ENCODE measurements at places on chromosomes 3 and 15.
A peak's percentile ranks its signal among the peaks of the same experiment; 100 is the strongest.

- DNase-seq, result no peak
Observed at GRCh38 chr15:66720206-66721010, 18.4 kb downstream of the SMAD6 start.

- DNase-seq, result no peak
Observed at GRCh38 chr15:91898843-91899242, 45.3 kb downstream of the SLCO3A1 start.

- no peak for DNase-seq
Observed at GRCh38 chr3:172859041-172859440, 108.5 kb downstream of the ECT2 start.

GRCh38 chr3:128205558-128206145, 52.4 kb downstream of the EEFSEC start:
- DNase-seq, result no peak

- DNase-seq, result no peak
Observed at GRCh38 chr15:96088650-96089049, 241.8 kb upstream of the NR2F2 start.

DNA sequence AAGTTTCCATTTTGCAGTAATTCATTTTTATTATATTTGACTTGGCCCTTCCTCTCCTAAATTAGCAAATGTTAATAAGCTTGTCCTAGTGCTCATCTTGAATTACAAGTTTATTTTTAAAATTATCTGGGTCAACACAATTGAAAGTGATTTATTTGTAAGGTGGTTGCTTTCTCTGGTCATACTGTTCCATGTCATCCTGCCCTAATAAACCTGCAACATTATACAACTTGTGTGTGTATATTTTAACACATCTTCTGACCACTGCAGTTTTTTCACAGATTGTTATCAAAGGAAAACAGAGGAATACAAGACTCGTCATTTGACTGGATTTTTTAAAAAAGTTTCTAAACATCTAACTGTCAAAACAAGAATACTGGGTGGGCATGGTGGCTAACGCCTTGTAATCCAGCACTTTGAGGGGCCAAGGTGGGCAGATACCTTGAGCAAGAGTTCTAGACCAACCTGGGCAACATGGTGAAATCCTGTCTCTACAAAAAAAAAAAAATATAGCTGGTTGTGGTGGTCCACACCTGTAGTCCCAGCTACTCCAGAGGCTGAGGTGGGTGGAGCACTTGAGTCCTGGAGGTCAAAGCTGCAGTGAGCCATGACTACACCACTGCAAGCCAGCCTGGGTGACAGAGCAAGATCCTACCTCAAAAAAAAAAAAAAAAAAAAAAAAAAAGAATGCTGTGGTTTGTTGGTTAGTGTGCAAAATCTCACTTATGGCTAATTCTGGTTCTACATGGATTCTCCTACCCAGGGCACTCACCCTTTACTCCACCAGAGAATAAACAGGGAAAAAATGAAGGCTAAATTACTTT, 5.0 kb upstream of the LRRFIP2 start:
- no peak for DNase-seq

DNA sequence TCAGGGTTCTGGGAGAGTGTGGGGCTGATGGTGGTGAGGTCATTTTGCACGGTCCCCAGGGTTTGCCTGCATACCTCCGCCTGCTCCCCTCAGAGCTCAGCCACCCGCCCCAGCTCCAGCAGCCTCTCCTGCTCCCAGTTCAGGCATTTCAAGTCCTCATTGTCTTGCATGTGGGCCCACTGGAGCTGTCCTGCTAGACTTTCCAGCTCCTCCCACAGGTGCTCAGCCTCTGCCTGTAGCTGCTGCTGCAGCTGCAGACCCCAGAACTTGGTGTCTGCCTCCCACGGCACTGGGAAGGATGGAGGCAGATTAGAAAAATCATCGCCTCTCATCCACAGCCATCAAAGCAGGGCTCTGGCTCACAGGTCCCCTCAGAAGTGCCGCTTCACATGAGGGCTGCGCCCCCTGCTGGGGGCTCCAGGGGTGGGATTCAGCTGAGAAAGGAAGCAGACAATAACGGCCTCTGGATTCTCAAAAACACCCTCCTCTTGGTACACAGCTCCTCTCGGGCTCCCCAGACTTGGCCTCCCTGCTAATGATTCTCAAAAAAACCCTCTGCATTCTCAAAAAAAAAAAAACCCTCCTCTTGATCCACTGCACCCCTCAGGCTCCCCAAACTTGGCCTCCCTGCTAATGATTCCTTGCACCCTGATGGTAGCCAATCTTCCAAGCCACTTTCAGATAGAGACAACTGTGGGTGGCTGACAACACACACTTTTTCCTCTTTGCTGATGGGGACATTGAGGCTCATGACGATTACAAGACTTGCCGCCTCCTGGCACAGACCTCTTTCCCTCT, 89.3 kb upstream of the C2CD4B start:
- DNase-seq, result peak; percentile 78

GRCh38 chr3:87082796-87083440, 92.0 kb upstream of the VGLL3 start:
- DNase-seq, result peak; percentile 52

GRCh38 chr15:47473832-47474231, 243.5 kb upstream of the SEMA6D start:
- DNase-seq, result no peak

DNA sequence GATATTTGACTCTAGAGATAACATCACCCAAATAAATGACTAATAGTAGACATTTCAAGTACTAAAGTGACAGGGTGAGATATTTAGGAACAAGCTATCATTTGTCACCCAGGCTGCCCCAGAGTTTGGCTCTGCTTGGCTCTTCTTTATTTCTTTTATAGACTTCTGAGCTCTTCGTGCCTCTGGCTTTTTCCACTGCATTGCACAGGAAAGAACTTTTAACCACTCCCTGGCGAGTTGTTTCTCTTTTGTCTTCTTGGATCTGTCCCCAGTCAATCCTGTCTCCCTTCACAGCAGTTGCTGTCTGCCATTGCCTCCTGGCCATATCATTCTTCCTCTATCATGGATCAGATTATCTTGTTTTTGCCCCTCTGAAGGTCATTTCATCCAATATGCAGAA, 339.2 kb upstream of the DCBLD2 start:
- no peak for DNase-seq

- no peak for DNase-seq
Observed at GRCh38 chr3:116145613-116146012, 299.7 kb downstream of the LSAMP start.

GRCh38 chr3:158804441-158804840, 2.6 kb downstream of the MFSD1 start:
- no peak for DNase-seq

GRCh38 chr15:73560501-73561117, 72.6 kb downstream of the NPTN start:
- peak; percentile 44 for DNase-seq

DNA sequence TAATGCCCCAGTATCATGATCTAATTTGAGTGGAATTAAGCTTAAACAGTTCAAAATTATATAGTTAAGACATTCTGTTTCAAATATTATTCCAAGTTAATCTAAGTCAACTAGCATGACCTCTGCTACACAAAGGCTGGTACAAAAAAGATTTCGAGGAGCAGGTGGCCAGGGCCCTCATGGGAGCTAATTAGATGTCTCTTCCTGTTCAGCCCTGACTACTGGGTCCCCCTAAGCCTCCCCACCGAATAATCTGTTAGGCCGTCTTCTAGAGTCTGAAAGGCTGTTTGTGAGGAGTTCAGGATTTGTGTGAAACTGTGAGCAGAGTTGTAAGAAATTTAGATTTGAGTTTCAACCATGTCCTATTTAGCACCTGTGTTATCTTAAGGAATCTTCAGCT, 75.4 kb downstream of the PPM1L start:
- DNase-seq, result peak; percentile 72

- DNase-seq, result no peak
Observed at GRCh38 chr3:62538691-62539356, 165.5 kb upstream of the FEZF2 start.

DNA sequence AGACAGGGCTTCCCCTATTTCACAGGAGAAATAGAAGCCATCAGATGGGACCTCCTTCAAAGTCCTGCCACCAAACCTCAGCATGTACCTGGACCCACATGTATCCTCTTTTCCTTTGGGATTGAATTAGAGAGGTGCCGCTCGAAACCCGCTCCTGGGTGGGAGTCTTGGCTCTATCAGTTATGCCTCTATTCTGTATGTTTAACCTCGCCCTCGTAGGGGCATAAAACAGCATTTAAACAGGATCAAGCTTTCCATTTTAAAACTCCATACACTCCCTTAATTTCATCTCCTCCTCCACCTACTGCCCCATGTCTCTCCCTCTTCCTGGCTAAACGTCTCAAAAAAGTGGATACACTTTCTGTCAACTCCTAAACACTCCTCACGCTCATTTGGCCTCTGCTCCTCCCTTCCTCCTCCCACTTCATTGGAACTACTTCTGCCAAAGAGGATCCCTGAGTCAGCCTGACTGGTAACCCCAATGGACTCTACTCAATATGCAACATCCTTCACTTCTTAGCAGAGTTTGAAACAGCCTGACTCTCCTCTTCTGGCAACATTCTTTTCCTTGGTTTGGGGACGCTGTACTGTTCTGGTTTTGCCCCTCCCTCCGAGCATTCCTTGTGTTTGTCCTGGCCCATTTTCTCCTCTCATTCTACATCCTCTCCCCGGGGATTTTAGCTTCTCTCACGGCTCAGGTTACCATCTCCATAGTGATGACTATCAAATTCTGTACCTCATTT, 23.0 kb upstream of the MUC20 start:
- peak; percentile 43 for DNase-seq

DNA sequence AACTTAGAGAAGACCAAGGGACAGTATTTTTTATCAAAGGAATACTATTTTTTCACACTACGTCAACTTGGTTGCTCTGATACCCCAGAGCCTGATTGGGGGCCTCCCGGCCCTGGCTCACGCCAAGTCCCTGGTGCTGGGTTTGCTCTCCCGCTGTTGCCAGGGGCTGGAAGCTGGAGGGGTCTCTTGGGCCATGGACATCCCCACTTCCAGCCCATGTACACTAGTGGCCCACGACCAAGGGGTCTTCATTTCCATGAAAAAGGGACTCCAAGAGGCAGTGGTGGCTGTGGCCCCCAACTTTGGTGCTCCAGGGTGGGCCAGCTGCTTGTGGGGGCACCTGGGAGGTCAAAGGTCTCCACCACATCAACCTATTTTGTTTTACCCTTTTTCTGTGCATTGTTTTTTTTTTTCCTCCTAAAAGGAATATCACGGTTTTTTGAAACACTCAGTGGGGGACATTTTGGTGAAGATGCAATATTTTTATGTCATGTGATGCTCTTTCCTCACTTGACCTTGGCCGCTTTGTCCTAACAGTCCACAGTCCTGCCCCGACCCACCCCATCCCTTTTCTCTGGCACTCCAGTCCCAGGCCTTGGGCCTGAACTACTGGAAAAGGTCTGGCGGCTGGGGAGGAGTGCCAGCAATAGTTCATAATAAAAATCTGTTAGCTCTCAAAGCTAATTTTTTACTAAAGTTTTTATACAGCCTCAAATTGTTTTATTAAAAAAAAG, 20.3 kb upstream of the BSN start:
- no peak for DNase-seq

DNA sequence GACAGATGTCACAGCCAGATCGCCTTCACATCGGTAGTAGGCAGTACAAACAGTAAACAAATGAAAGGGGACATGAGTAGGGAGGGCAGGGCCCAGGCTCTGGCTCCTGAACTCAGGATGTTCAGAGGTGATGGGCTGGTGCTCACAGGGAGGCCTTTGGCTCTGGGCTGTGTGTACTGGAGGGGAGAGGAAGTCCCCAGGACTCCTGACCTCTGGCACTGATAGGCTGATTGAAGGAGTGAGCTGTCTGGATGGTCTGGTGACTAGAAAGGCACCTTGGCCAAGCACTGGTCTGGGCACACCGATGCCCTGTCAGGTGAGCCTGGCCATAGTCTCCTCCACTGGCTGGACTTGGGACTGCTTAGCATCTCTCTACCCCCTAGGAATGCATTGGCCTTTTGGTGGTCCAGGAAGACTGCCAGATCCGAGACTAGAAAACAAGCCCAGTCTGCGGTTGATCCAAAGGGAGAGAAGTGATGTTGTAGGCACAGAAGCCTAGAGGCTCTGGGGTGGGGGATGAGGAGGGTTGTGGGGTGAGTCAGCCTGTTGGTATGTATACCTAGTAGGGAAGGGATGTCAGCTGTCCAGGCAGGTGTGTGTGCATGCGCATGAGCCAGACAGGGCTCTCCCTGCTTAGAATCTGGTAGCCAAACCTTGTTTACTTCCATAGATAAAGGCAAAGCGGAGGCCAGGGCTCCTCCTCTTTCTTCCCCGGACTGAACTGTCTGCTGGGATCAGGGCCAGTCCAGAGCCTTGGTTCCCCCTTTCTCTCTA, 1.9 kb downstream of the SPINT1 start:
- peak; percentile 24 for DNase-seq

DNA sequence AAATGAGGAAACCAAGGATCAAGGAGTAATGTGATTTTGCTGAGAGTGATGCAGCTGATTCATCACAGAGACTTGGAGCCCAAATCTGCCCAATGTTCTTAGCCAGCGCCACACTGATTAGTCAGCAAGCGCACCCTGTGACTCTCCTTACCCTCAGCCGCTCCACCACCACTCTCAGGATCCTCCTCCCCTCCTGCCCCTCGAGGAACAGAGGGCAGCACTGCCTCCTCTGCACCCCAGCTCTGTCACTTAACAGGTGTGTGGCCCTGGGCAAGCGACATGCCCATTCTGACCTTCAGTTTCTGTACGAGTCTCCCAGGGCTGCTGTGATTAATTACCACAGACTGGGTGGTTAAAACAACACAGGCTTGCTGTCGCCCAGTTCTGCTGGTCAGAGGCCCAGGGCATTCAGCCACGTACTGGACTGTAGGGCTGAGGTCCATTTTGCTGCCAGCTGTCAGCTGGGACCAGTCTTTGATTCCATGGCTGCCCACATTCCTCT, 36.1 kb upstream of the HRH1 start:
- DNase-seq, result no peak

DNA sequence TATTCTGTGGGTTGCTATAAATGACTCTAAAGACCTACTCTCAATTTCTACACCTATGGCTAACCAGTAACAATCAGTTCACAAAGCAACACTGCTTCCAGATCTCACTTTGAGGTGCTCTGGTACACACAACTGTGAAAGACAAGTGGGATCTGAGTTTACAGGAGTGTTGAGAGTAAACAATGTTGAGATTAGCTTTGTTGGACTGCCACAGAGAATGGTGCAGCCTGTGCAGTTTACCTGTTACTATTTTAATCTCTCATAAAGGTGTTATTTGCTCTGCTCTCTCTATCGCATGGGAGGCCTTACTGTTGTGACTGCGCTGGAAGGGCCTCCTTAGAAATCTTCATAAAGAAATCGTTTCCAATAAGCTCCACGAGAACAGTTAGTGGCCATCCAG, 112.0 kb downstream of the SOX2 start:
- DNase-seq, result no peak

Data from D341Med (cell line).